ENCODE measurements at places on chromosomes 5 and 9.

DNA sequence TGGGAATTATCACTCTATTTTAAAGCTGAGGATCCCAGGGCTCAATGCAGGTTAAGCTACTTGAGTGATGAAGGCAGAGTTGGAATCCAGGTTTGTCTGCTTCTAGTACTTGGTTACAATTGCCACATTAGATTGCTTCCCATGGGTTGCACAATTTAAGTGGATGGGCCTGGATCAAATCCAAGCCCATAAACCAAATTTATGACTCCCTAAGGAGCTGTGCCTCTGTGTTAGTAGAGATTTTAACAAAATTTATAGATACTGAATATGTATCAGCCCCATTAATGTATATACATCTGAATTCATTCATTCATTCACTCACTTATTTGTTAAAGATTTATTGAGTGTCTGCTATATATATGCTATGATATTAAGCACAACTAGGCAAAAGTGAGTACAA lies 332.3 kb upstream of the KLF9 start:
- DNase-seq, result no peak

- DNase-seq, result no peak
These were observed 478.8 kb upstream of the TNC start for GRCh38 chr9:115596746-115597080.

DNA sequence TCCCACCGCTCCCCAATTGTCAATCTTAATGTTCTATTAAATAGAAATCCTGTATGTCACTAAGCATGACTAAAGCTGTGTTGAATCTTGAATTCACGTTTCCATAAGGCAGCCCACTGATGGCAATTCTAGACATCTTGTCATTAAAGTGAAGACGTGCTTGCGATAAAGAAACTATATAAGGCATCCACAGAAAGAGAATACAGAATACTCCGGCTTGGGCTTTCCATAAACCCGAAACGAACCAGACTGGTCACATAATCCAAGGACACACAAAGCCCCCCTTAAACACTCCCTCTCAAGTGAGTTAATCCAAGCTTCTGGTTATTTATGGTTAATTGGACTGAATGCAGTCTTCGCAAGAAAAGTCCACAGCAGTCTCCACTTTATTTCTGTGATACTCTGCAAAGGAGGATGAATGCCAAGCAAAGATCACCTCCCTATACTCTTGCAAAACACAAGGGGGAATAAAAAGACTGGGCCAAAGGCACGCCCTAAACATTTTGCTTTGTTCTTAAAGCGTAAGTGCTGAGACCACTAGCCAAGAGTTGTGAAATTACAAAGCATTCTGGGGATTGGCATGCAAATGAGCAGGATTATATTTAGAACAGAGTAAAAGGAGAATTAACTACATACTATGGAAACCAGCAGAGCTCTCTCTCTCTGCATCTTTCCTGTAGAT lies 54.7 kb downstream of the DPYSL3 start:
- no peak for DNase-seq

DNA sequence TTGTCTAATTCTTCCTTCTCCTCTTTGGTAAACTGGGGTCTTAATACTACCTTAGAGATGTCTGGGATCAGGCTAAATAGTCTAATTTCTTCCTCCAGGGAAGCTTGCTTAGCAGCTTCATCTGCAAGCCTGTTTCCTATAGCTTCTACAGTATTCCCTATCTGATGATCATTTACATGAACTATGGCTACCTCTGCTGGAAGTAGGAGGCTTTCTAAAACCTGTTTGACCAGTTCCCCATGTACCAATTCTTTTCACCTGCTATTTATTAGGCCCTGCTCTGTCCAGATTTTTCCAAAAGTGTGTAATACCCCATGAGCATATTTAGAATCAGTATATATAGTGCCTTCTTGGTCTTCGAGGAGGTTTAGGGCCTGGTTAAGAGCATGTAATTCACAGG lies 619.8 kb downstream of the HINT1 start:
- no peak for DNase-seq

DNA sequence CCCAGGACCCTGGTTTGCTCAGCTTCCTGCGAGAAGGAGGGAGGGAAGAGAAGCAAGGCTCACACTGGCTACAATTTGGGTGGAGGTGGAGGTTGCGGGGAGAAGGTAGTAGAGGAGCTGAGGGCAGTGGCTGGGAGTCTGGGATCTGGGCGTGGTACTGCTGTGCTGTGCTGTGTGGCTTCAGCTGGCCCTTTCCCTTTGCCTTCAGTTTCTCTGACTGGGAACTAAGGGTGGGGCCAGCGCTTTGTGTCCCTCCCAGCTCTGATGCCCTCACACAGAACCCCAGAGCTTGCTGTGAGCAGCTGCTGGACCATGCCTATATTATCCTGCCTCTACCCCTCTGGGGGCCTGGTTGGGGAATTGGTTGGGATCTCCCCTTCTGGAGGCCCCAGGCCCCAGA lies 60.9 kb downstream of the RGS3 start:
- DNase-seq, result no peak

GRCh38 chr9:79572032-79572607 lies 355 bp downstream of the TLE4 start:
- no peak for DNase-seq
